ENCODE measurements at places on chromosomes 1 and 21.

GRCh38 chr1:230977761-230978490 lies 735 bp downstream of the TTC13 start:
- DNase-seq, result peak; percentile 23

GRCh38 chr1:201539561-201540431 lies 869 bp downstream of the NAV1 start:
- DNase-seq, result no peak

DNA sequence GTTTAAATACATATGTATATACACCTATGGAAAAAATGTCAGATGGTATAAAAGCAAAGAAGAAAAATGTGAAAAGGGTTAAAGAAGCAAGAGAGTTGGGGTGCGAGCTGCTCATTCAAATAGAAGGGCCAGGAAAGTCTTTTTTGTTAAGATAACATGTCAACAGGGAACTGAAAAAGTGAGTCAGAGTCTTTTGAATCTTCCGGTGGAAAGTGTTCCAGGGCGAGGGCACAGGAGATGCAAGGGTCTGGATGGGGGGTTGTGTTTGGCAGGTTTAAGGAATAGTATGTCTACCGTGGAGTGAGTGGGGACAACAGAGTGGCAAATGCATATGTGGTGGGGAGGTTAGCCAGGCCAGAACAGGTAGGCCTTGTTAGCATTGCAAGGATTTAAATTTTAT lies 22.2 kb upstream of the GNG12 start:
- no peak for DNase-seq

DNA sequence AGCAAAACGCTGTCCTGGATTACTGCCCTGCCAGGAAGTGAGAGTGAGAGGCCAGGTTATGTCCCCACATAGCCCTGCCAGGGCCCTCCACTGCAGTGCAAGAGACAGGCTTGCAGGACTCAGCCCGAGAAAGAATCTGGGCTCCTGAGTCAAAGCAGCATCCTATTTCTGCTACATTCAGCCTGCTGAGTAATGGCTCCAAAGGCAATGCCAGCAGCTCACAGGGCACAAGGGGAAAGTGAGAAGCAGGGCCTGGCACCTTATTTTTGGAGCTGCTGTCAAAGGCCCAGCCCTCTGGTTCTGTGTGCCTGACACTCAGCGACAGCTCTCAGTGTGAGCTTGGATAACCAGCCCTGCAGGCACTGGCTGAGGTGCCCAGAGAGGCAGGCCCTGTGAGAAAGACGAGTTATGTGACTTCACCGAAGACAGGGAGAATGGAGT lies 83.9 kb downstream of the DTL start:
- DNase-seq, result no peak

- DNase-seq, result no peak
These were observed 141.2 kb downstream of the COL24A1 start for GRCh38 chr1:86015375-86015774.

- no peak for DNase-seq
These were observed 108.2 kb upstream of the SLC35F3 start for GRCh38 chr1:233796146-233796783.

DNA sequence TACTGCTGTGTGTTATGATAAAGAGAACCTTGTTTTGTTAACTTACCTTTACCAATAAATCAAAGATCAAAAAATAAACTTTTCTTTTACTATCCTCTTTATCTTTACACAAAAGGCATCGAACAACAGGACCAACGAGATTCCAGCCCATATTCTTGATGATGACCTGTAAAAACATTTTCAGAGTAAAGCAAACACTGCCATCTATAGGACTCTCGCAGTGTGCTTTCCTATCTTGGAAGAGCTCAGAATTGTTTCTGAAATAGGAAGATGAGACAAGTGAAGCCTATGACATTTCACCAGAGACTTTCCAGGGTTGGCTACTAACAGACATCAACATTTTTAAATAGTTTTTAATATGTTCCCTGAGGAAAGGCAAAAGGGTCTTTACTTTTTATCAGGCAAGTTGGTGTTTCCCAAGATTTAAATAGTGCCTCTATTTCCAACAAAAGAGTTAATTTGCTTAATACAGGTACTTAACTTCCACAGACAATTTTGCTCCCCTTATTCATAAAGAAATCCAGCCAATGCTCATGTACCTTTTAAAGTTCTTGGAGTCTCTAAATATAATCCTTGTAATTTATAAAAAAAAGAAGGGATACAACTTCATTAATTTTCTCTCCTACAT lies 7.3 kb downstream of the GLMN start:
- peak; percentile 19 for DNase-seq

DNA sequence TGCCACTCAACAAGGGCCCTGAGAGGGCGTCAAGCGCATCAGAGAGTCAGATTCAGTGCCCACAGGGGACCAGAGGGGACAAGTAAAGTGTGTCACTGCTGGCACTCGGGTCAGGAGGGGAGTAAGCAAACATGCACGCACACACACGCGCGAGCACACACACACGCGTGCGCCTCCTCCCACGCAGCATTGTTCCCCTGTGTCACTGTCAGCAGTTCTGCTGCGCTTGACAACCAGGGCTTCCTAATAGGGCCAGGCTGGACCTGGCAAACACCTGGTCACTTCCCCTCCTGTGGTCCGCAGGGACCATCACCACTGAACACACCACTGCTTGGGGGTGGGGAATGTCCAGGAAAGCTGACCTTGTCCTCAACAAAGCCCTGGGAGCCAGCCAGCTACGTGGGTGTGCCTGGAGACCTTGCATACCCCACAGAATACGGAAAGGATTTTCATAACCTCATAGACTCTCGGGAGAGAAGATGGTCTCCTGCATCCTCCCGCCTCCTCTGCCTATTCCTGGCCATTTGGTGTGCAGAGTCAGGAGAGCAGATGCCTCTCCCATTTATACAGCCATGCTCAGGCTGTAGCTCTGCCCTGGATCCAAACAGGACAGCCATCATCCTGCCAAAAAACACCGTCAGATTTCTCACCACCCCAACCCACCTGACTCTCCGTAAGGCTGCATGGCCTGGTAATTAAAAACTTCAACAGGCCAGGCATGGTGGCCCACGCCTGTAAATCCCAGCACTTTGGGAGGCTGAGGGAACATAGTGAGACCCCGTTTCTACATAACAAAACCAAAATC lies 73.2 kb downstream of the SSBP3 start:
- no peak for DNase-seq

DNA sequence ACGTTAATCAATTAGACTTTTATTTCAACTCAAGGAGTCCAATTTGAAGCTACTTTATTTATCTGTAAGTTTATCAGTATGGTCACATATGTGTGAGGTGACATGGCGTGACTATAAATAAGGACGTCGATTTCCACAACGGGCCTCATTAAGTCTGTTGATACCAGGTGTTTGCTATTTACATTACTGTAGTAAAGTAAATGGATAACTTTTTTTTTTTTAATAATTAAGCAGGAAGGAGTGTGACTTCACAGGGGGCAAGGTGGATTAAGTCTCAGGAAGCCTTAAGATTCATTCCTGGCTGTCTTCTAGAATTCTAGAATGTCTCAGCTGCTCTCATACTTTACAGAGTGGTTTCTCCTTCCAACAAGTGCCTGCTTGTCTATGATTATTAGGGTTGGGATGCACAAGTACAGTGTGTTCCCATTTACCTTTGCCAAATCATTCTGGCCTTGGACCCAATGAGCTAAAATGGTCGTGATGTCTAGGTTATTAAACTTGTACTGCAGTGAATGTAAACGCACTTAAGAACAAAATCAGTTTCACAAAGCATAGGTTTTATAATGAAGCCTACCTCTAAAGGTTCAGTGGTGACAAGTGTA lies 15.5 kb downstream of the MAP3K7CL start:
- no peak for DNase-seq

DNA sequence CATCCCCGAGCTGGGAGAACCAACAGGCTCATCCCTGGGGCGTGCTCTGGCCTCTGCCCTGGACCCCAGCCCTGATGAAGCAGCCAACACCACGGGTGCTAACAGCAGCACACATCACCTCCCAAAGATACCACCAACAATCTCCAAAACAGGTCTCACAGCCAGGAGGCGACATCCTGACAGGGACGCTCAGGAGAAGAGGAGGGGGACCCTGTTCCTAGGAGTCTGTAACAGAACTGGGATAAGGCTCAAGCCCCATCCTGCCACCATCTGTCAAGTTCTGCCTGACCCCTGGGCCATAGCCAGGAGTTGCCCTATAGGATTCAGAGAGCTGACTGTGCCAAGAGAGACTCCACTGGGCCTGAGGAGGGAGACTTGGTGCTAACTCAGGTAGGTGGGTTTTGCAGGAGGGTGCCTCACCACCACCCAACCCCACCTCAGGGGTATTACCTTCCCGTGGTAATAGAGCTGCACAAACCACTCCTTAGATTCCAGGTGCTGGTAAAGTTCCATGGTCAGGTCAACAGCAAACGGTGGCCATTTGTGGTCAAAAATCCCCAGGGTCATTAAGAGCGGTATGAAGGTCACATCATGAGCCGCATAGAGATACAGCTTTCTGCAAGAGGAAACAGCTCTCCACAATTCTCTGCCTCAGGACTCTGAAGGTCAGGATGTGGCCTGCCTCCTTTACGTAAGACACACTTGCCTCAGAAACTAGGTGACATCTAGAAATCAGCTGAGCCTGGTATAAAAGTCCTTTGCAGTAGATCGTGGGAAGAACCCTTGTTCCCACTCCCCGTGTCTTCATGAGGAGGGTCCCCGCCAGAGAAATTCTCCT lies 22.3 kb downstream of the ACP6 start:
- peak; percentile 35 for DNase-seq

GRCh38 chr1:39570477-39571177 lies 6.0 kb downstream of the PABPC4 start:
- DNase-seq, result no peak

DNA sequence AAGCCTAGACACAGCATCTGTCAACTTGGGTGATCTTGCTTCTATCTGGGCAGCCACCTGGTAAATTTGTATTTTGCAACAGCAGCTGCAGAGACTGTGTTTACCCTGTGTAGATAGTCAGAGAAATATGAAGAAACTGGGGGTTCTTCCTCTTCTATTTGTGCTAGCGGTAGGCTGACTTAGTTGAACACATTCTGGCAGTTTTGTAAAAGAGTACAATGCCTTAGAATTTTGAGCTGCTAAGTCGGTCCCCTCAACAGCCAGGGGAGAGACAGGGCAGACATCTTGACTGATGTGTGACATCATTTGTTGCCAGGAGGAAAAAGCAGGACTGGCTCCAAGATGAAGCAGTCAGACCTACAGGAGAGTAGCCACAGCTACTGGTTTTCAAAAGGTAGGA lies 53.7 kb downstream of the KCNJ6 start:
- DNase-seq, result peak; percentile 6

- peak; percentile 47 for DNase-seq
These were observed 1.1 kb upstream of the COQ8A start for GRCh38 chr1:226938903-226939437.

- DNase-seq, result no peak
These were observed 446.8 kb downstream of the NUF2 start for GRCh38 chr1:163768576-163768975.

GRCh38 chr21:29185633-29186032 lies 55.2 kb downstream of the MAP3K7CL start:
- no peak for DNase-seq

DNA sequence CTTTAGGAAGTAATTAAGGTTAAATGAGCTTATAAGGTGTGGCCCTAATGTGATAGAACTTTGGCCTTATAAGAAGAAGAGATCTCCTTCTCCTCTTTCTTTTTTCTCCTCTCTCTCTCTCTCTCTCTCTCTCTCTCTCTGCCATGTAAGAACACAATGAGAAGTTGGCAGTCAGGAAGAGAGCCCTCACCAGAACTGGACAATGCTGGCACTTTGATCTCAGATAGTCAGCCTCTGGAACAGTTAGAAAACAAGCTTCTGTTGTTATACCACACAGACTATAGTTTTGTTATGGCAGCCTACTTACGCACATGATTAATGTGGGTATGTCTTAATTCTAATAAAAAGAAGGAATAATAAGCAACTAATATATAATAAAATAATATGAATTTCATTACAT lies 444.2 kb upstream of the LRRC7 start:
- DNase-seq, result no peak

GRCh38 chr1:63323865-63324778 lies 1.8 kb downstream of the FOXD3 start:
- DNase-seq, result no peak

GRCh38 chr1:186858923-186859322 lies 30.2 kb downstream of the PLA2G4A start:
- no peak for DNase-seq

- no peak for DNase-seq
These were observed 40.9 kb downstream of the FCRL3 start for GRCh38 chr1:157659576-157660247.

DNA sequence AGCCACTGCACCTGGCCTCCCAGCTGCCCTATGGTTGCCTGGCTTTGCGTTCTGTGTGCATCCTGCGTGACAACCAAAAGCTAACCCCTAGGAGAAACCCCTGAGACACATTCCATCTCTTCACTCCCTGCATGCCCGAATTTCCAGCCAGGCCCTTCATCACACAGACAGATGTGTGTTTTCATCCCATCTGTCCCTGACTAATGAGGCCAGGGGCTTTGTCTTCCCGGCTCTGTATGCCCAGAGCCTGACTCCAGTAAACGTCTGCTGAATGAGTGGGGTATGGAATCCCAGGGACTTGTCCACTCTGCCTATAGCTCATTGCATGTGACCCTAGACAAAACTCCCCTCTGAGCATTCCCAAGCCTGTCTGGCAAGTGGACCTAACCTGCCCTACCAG lies 9.6 kb downstream of the ESPN start:
- no peak for DNase-seq

GRCh38 chr1:233233508-233234040 lies 62.0 kb downstream of the PCNX2 start:
- DNase-seq, result no peak

DNA sequence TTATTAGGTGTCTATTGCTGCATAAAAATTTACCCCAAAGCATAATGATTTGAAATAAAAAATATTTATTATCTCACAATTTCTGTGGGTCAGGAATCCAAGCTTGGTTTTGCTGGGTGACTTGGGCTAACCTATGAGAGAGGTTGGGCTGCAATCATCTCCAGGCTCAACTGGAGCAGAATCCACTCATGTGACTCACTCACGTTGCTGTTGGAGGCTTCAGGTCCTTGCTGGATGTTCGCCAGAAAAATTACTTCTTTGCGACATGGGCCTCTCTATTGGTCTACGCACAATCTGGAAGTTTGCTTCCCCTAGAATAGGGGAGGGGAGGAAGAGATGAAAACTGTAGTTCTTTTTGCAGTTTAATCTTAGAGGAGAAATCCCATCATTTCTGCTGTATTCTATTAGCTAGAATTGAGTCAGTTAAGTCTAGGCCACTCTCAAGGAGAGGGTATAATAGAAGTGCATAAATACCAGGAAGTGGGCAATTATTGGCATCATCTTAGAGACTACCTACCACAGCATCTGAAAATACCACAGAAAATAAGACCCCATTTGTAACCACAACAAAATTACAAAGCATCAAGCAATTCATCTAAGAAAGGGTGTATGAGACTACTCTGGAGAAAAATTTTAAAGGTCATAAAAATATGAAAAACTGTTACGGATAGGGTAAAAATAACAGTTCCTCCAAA lies 5.7 kb upstream of the FASLG start:
- no peak for DNase-seq

Measured in CD4-positive, alpha-beta T cell treated with Interleukin-4 for 4 hours (primary cell).